Foreskin keratinocyte (primary cell): ENCODE measurements at places on chromosomes 7 and 10. TPM values are rescaled to one million over a fixed set of nuclear protein-coding genes. Genes with fewer than 3 reads are reported as not detected.
A peak's percentile ranks its signal among the peaks of the same experiment; 100 is the strongest.

DNA sequence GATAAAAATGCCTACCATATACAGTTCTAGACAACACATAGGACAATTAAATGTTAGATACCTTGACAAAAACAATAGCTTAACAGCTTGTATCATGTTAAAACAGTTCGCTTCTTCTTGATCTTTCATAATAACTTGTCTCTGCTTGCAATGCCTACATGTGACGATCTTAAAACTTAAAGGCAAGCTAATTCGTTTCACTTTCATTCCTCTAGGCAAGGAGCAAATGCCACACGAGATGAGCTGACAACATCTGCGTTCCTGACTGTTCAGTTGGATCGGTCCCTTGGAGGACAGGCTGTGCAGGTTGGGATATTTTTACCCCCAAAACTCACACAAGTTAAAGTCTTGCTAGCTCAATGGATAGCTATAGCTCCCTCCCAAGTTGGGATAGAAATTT lies 51.6 kb upstream of the ARL4A start:
- DNase-seq: peak; percentile 64

Gene AKR1C4
- total RNA-seq: not detected in 2 replicates

DNA sequence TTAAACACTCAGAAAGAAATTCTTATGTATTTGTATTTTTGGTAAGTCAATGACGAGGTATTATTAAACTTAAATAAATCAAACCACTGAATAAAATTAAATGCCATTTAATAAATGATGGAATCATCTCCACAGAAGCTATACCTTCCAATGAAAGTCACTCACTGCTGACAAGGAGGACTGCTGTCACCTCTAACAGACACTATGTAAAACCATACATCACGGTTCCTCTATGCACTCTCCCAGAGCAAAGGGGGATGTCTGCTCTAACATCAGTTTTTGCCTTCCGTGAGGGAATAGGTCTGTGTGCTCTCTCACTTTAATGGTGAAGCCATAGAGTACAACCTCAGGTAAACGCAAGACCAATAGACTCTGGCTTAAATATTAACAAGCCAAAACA lies 99.7 kb upstream of the DDC start:
- DNase-seq: no peak

Gene WDR91
- 17.8 and 21.7 TPM in 2 replicates for total RNA-seq

- DNase-seq: no peak
Measured at GRCh38 chr10:133131734-133132472, 28.1 kb upstream of the KNDC1 start.

GRCh38 chr7:157550300-157551275 lies 213.8 kb downstream of the DNAJB6 start:
- no peak for DNase-seq

DNA sequence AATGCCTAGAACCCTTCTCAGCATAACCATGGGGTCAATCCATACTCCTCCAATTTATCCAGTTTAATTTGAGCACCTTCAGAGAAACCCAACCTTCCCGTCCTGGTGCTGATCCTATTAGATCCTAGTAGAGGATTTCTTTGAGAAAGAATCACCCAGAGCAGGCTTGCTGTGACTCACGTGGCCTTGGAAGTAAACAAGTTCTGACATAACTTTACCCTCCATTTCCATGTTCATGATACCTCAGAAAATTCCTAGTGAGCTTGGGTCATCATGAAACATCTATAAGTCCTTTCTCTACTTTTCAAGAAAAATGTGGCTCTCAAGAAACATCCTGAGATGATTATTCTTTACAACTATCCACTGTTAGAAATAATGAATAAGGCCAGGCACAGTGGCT lies 71.7 kb downstream of the PRLHR start:
- DNase-seq: peak; percentile 96

GRCh38 chr10:78924319-78925003 lies 144.3 kb upstream of the ZMIZ1 start:
- no peak for DNase-seq

Gene TPST1
- total RNA-seq: 28.2 and 48.2 TPM in 2 replicates

Gene TMEM168
- 13.9 and 16.3 TPM in 2 replicates for total RNA-seq

Gene MOGAT3
- not detected in 2 replicates for total RNA-seq

- no peak for DNase-seq
Measured at GRCh38 chr7:4783292-4783652, 7.8 kb downstream of the AP5Z1 start.

DNA sequence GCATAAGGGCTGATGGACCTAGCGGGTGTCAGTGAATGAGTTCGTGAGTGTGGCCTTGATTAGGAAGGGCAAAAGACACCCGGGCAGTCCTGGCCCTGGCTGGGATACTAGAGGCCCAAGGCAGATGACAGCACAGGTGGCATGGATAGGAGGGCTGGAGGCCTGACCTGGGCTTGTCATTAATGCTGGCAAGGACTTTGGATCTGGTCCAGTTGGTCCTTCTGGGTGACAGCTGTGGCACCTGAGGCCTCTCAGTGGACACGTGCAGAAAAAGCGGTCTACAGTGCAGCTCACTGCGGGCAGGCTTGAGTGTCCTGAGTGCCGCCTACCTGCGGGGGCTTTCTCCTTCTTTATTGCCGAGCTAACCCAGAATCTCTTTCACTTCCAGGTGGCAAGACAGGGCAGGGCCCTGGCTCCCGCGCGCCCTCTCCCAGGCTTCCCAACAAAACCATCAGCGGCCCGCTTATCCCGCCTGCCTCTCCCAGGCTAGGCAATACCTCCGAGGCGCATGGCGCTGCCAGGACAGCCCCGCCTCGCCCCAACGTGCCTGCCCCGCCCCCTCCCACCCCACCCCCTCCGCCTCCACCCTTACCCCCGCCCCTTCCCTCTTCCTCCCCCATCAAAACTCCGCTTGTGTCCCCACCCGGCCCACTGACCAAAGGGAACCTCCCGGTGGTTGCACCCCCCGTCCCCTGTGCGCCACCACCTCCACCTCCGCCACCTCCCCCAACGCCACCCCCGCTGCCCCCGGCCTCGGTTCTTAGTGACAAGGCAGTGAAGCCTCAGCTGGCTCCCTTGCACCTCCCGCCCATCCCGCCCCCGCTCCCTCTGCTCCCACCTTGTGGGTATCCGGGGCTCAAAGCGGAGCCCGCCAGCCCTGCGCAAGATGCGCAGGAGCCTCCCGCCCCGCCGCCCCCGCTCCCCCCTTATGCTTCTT lies 77.4 kb downstream of the WIPF3 start:
- no peak for DNase-seq

DNA sequence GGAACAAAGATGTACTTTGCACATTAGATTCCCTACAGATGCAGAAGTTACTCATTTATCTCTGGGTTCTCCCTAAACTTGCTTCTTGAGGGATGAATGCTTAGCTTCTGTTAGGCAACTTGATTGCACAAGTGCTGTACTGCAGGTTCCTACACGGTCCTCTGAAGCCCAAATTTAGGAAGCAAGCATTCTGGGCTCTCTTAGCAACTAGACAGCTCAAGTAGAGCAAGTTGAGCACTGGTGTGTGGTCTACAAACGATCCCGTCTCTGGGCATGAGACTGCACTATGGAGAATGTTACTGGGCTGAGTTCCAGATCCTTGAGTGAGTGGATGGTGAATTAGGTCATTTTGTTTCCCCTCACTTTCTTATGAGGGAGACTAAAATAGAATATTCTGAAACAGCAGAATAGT lies 14.3 kb downstream of the SEMA3D start:
- peak; percentile 37 for DNase-seq

DNA sequence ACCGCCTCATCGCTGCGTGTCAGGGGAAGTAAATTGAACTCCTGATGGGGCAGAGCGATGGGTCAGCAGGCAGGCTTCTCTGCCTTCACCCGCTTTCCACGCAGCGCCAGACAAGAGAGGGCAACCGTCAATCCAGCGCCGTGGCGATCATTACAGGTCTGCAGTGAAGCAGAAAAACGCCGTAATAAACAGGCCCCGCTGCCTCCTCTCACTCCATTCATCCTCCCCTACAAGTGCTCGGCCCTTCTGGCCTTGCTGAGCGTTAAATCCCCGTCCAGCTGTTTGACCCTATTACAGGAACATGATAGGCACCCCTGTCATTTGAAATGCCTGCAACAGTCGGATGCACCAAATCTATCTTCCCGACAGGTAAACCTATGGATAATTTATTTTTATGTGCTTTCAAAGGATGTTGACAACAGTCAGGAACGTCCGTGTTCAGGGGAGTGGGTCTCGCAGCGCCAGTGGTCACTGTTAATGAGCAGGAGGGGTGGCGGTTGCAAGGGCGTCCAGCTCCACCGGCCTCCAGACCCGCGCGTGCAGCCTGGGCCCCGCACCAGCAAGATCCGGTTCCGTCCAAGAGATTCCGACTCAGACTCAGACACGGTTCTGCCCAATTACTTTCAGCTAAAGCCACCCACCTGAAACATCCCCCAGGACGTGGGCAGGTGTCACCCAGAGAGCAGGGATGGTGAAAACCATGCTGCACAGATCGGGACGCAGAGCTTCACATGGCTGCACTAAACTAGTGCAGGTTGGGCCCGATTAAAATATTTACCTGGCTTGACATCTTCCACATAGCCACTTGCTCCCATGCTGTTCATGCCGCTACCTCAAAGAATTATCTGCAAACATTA lies 508.0 kb upstream of the MGMT start:
- DNase-seq: no peak

DNA sequence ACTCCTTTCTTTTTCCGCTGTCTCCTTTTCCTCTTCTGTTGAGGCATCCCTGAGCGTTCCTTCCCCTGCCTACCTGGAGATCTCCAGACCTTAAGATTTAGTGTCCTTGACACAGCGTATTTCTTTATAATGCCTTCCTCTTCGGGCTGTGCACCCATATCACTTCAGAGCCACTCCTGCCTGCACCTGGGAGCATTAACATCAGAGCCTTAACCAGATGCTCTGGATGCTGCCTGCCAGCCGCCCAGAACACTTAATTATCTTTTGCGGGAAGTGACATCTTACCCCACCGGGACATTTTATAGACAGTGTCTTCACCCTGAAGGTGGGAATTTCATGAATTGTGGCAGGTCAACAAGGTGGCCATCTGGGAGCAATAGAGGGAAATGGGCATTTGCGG lies 24.2 kb downstream of the UBTD1 start:
- DNase-seq: no peak

- no peak for DNase-seq
Measured at GRCh38 chr7:135858379-135858778, 109.8 kb upstream of the FAM180A start.

DNA sequence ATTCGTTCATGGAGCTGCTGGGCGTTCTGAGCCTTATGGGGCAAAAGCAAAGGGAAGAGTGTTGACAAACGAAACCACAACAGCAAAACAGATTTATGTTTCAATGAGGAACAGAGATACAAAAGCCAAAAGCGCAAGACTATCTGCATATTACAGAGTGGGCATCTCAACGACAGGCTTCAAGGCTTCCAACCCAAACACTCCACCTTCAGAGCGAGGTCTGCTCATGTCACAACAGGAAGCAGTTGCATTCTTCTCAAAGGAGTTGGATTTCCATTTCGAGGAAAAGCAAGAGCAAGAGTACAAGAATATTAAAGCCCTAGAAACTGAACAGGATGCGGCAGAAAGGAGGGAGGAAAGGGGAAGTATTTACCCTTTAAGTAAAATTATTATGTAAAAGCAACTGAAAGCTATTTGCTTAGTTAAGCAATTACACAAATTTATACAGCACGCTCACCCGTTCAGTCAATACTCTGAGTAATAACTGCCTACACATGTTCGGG lies 189.3 kb downstream of the ELMO1 start:
- DNase-seq: no peak

DNA sequence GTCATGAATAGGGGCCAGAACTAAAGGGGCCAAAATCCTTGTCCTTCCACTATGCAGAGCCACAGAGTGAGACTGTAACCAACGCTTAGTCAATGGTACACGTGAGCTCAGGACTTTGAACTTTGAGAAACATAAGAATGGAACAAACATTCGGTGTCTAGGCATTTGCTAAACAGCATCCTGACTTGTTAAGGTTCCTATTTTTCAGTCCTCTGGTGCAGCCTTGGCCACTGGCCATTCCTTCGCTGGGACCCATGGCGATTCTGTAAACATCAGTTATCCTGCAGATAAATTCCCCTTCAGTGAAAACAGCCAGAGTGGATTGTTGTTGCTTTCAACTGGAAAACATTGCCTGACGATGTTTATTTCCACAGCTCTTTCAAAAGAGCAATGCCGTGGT lies 266.8 kb downstream of the SORCS1 start:
- DNase-seq: no peak

- DNase-seq: no peak
Measured at GRCh38 chr10:3473271-3473670, 300.7 kb upstream of the PITRM1 start.

GRCh38 chr10:102230264-102230860 lies 4.3 kb downstream of the ELOVL3 start:
- no peak for DNase-seq

- peak; percentile 51 for DNase-seq
Measured at GRCh38 chr10:119333146-119333792, 125.9 kb downstream of the GRK5 start.

GRCh38 chr7:79236352-79237028 lies 217.0 kb downstream of the MAGI2 start:
- no peak for DNase-seq

GRCh38 chr7:46681865-46682503 lies 760.9 kb upstream of the IGFBP3 start:
- no peak for DNase-seq

DNA sequence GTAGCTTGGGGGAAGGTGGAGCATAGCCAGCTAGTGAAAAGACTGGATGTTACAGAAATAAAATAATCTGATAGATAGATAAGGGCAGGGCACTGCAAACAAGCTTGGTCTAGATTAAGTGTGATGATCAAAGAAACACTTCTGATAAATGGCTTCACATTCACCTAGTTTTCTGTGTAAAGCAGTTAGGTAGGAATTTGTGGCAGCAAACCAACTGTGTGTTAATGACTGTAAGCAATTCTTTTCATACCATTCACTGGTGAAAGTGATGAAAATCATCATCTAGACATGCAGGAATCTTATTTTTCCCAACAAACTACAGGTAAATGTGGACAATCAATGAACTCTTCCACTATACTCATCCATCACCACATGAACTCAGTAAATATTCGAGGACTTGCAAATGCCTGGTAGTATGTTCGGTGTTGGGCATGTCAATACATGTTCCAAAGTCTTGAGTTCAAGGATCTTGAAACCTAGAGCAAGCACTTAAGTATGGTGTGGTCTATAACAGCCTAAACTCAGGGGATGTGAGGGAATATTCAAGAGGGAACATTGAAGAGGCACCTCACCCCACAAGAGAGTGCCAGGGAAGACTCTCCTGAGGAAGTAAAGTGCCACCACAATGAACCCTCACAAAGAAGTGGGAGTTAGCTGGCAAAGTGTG lies 20.5 kb downstream of the PON3 start:
- DNase-seq: peak; percentile 60

GRCh38 chr7:6727663-6728062 lies 20.9 kb upstream of the ZNF12 start:
- no peak for DNase-seq

GRCh38 chr7:123431075-123431614 lies 103.2 kb downstream of the IQUB start:
- DNase-seq: no peak

DNA sequence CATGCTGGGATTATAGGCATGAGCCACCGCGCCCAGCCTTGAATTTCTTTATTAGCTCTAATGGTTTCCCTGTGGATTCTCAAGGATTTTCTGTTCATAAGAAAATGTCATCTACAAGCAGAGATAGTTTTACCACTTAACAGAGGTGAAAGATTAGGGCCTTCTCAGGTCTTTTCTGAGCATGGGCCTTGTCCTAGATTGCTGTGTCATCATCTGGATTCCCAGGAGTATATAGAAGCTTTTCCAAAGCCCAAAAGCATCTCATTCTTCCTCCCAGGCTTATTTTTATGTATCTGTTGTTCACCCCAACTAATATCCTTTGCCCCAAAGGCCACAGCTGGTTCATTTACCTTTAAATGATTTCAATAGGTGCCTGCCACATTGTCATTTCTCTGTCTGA lies 13.7 kb upstream of the ZNF248 start:
- DNase-seq: no peak

Gene SLC26A4
- 0.07 and 0.14 TPM in 2 replicates for total RNA-seq
